ENCODE measurements at places on chromosomes 7 and 10.

DNA sequence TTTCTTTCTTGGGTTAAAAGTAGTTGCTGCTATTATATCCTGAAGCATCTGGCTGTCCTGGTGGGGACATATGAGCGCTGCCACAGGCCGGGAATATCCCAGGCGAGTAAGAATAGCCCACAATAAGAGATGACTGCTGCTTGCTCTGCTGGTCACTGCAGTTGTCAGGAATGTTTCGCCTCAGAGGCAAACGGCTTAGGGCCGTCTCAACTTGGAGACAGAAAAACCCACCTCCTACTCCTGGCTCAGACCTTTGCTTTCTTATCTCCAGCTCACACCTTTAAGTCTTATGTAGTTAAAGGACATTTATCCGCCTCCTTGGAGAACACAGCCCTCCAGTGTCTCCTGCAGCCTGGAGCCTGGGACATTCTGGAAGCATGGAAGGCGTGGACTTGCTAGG is at the start of gene GJD4:
GJD4 (plus strand) TSS at position 151 of the 400 bp plus-strand sequence; CDS start at position 378, 227 bp downstream.
- H3K4me3 ChIP-seq = no peak within 1 kb of the TSS
- no peaks in the 10 kb centered on the region for H3K36me3 ChIP-seq
- DNase-seq = no peak
- H3K27ac ChIP-seq = no peak within 1 kb of the TSS
- H3K27me3 ChIP-seq = peaks cover 25% of the 10 kb centered on the region

- H3K4me1 ChIP-seq = no peaks in the 10 kb centered on the region
- no peak overlapping the region for H3K4me3 ChIP-seq
- H3K27ac ChIP-seq = no peak overlapping the region
- DNase-seq = no peak
- H3K27me3 ChIP-seq = no peaks in the 10 kb centered on the region
- no peaks in the 10 kb centered on the region for H3K36me3 ChIP-seq
Measured at GRCh38 chr7:24381894-24382505, 98.0 kb downstream of the NPY start.

DNA sequence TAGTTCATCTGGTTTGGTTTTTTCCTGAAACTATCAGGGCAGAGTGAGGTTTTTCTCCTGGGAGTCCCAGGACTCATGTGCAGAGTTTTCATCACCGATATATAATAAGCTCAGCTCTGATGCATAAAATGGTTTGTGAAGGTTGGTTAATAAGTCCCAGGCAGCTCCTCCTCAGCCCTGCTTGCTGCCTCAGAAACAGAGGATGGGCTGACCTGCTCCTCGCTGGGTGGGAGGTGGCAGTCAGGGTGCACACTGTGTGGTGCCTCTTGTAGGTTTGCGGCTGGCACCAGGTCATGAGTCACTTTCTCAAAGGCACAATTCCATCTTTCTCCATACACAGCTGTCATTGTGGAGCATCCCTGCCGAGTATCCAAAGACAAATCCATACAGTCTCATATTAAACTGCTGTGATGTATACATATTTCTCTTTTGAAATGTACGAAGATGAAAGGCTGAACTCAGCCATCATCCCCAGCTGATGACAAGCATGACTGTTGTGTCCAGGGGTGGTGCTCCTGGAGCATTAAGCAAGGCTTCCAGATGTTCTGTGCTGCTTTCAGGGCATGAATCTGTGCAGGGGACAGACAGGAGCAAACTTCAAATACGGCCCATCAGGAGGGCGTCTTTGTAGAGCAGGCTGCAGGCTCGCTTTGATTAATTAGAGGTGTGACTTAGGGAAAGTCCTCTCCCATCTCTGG is 125.7 kb upstream of the NPS start:
- H3K4me3 ChIP-seq = no peak overlapping the region
- peaks cover 95% of the 10 kb centered on the region for H3K36me3 ChIP-seq
- H3K27me3 ChIP-seq = no peaks in the 10 kb centered on the region
- no peak overlapping the region for H3K27ac ChIP-seq
- no peaks in the 10 kb centered on the region for H3K4me1 ChIP-seq

DNA sequence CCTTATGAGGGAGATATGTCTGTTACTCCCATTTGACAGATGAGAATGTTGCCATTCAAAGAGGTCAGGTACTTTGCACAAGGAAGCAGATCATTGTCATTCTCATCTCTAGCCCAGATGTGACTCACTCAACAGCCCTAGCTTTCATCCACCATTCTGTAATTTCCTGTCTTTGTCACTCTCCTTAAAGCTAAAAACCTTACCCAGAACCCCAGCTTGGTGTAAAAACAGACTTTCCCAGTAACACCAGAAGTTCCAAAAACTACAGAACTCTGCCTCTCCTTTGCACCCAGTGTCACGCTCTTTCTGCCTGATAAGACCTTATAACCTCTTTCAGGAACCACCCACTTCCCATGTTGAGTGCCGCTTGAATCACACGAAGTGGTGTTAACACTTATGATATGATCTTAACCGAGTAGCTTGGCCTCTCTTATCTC is 89.1 kb upstream of the SP4 start:
- H3K4me3 ChIP-seq = no peak overlapping the region
- H3K27me3 ChIP-seq = no peaks in the 10 kb centered on the region
- DNase-seq = no peak
- no peak overlapping the region for H3K27ac ChIP-seq
- no peaks in the 10 kb centered on the region for H3K36me3 ChIP-seq

DNA sequence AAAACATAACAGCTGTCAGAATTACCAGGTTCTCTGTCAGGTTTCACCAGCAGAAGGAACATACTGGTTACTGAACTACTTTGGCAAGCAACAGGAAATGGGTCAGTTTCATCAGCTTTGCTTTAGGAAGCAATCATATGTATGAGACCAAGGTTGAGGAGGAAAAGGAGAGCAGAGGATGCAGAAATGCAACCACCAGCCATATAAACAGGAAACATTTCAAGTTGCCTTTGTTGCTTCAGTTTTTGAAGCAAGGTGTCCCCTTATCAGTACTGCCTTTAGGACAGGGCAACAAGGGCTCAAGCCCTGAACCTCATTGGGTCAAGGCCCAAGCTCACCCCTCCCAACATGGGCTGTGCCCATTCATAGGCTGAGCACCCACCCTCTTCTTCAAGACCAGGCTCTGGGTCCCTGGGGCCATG is 10.2 kb downstream of the HIPK2 start:
- H3K4me1 ChIP-seq = peaks cover 22% of the 10 kb centered on the region
- no peak overlapping the region for H3K4me3 ChIP-seq
- DNase-seq = no peak
- no peaks in the 10 kb centered on the region for H3K36me3 ChIP-seq
- H3K27ac ChIP-seq = no peak overlapping the region

DNA sequence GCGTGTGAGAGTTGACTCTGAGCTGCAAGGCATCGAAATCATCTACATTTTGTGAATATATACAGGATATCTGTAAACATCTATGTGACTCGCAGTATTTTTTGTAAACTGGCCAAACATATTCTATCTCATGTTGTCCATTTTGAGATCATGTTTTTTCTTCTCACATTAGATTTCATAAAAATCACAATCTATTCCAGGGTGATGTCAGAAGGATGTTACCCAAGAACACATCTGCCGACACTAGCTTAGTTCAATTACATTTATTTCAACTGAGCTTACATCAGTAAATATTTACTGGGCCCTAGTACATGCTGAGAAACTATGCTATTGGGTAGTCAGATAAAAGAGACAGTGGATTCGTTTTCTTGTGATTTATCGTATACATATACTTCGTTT is 2.5 kb upstream of the BUB3 start:
- H3K4me3 ChIP-seq = no peak overlapping the region
- peaks cover 69% of the 10 kb centered on the region for H3K27me3 ChIP-seq
- peaks cover 32% of the 10 kb centered on the region for H3K4me1 ChIP-seq
- no peak for DNase-seq
- no peak overlapping the region for H3K27ac ChIP-seq

All from tibial nerve (tissue), 4 donors.